NT2/D1 (cell line): ENCODE measurements at places on chromosomes 2 and 18.

GRCh38 chr2:15975261-15975600 lies 34.9 kb downstream of the MYCN start:
- DNase-seq: no peak

DNA sequence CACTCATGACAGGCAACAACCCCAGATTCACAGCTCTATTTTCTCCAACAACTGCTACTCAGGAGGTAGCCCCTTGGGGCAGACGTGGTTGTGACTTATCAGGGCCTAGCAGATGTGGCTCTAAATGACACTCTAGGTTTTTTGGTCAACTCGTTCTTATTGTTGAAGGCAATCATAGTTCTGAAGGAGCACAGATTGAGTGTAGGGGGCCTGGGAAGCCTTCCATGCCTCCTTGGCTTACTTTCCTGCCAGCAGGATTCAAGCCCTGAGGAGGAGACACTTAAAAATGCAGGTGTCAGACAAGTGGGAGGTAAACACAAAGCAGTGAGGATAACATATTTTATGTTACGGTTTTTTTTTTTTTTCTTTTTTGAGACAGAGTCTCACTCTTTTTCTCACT lies 23.5 kb upstream of the SUCLG1 start:
- DNase-seq: no peak

GRCh38 chr2:240463866-240464481 lies 28.5 kb downstream of the GPC1 start:
- DNase-seq: no peak

- no peak for DNase-seq
Observed at GRCh38 chr2:106562268-106563186, 75.4 kb downstream of the CD8B2 start.

GRCh38 chr2:104976603-104977120 lies 61.2 kb upstream of the MRPS9 start:
- no peak for DNase-seq

DNA sequence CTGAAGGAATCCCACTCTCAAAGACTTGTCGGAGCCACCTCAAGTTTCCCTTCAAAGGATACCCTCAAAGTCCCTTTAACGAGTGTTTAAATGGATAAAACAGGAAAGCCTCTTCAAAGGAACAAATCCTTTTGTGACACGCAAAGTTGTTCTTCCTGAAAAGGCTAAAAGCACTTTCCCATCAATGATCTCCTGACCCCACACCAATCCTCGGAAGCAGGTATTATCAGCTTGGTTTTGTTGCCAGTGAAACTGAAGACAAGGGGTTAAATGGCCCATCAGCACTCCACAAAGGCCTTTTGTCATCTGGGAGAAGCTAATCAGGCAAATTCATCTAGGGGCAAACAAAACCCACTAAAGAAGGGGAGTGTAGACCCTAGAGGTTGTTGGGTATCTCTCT lies 418.0 kb upstream of the ID2 start:
- peak; percentile 80 for DNase-seq

GRCh38 chr2:98379311-98380202 lies 33.3 kb downstream of the CNGA3 start:
- DNase-seq: no peak

DNA sequence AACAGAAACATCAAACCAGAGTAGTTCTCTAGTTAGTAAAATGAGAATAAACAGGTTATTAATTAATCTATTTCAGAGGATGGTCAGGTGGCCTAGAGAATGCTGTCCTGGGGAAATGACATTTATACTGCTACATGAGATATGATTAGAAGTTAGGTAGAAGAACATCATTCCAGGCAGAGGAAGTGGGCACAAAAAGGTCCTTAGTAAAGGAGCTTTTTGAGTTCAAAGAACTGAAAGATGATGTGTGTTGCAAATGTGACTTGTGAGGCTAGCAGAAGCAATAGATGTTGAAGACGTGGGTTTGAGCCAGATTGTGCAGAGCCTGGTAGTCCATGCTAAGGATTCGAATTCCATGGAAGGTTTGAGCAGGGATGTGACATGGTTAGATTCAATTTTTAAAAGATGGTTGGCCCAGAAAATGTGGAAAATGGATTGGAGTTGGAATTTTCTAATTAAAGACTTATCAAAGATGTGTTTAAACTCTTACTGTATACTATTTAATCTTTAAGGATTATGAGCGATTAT lies 34.2 kb downstream of the RAB10 start:
- no peak for DNase-seq

GRCh38 chr2:215138479-215138878 lies at the start of gene ABCA12:
Gene ABCA12 (minus strand): TSS chr2:215138626. CDS start chr2:215138208, 418 bp downstream.
- DNase-seq: no peak

GRCh38 chr2:207805566-207806226 lies 36.0 kb upstream of the FZD5 start:
- no peak for DNase-seq

DNA sequence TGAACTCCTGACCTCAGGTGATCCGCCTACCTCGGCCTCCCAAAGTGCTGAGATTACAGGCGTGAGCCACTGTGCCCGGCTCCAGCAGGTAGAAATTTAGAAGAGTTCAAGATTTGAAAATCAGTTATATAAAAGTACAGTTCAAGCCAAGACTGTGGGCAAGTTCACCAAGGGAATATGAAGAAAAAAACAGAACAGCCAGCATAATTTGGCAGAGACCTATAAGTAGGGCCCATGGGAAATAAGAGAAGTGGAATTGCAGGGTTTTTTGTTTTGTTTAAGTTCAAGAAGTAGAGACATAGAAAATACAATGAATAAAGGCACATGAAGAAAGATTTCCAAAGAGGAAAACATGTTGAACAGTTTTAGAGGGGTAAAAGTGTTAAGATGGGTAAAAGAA lies 57.9 kb downstream of the BAZ2B start:
- no peak for DNase-seq

DNA sequence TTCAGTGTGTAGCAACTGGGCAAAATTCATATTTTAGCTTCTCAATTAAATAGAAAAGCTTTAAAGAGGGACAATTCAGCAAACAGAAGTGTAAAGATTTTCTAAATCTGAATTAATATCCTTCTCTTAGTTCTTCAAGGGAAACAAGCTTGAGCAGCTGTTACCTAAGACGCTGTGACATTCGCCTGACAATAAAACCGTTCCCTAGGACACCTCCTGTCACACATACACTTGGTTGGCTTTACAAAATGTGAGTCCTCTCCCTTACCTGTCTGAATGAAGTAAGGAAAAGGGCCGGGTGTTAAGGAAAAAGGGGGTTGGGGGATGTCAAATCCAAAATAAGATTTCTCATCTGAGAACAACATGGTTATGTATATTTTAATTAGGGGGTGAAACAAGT lies 2.1 kb downstream of the SERTAD2 start:
- no peak for DNase-seq

DNA sequence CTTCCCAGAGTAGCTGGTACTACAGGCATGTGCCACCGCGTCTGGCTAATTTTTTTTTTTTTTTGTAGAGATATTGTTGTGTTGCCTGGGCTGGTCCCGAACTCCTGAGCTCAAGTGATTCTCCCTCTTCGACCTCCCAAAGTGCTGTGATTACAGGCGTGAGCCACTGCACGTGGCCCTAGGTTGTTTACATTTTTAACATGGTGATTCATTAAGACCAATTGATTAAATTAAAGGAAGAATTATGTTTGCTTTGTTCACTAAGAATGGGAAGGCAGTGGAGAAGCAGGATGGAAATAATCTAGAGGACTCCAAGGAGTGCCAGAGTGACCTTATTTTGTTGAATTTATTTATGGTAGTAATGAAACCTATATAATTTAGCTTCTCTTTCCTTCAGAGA lies 7.5 kb downstream of the LCLAT1 start:
- no peak for DNase-seq

DNA sequence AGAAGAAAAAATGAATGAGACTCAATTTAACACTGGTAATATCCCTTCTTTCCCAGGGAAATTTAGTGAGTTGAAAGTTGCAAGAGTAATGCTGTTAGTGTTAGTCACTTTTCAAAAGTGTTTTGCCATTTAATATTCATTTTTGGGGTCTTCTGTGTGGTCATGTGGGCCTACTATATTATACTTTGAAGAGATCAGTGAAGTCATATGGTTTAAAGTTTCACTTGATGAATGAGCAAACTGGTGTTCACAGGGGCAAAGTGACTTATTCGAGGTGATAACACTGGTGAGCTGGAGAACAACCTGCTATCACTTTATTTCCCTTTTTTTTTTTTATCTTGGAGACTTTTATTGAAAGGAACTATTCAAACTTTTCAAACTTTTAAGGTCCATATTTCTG lies 196.0 kb downstream of the PLCL1 start:
- no peak for DNase-seq

DNA sequence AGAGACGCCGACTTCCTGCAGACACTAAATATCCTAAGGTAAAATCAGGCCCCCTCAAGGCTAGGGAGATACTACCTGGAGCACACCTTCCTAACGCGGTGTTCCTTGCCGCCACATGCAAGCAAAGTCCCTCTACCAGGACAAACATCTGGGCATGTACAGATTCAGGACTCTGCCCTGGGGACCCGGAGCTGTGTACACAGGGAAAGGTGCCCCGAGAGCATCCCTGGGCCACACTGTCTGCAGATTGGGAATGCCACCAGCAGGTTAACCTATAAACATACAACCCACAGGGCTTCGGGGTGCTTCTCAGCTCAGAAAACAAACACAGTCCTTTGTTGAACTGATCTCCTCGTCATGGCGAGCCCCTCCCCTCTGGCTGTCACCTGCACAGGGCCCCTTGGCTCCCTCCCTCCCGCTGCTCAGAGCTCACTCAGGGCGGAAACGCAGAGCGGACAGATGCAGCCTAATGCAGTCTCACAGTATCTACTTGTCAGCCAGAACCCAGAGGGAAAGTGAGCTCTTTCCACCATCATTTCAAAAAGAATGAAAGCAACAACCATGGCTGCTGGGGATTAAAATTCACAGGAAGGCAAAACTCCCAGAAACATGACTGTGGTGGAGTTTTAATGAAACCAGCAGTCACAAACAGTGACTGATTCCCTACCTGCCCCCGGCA lies 218.8 kb downstream of the HDAC4 start:
- DNase-seq: no peak

DNA sequence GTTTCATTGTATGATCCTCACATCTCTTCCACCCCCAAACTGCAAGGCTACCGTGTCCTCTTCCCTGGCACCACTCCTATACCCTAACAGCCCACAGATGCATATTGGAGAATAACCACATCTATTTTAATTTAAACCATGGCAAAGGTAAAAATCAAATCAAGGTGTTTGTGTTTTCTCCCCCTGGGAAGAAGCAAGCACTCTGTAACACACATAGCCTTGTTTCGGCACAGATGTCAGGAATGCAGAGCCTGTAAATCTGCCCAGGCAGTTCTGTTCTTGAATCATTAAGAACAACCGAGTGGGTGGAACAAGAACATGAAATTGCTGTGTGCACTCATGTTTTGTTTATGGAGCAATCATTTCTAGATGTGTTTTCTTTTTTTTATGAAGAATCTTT lies 6.8 kb upstream of the COX7A2L start:
- no peak for DNase-seq

- DNase-seq: no peak
Observed at GRCh38 chr2:105510761-105511528, 112.1 kb upstream of the FHL2 start.

GRCh38 chr2:15776629-15776919 lies 163.8 kb upstream of the MYCN start:
- no peak for DNase-seq

GRCh38 chr2:34162231-34162630 lies 563.1 kb upstream of the FAM98A start:
- DNase-seq: no peak

DNA sequence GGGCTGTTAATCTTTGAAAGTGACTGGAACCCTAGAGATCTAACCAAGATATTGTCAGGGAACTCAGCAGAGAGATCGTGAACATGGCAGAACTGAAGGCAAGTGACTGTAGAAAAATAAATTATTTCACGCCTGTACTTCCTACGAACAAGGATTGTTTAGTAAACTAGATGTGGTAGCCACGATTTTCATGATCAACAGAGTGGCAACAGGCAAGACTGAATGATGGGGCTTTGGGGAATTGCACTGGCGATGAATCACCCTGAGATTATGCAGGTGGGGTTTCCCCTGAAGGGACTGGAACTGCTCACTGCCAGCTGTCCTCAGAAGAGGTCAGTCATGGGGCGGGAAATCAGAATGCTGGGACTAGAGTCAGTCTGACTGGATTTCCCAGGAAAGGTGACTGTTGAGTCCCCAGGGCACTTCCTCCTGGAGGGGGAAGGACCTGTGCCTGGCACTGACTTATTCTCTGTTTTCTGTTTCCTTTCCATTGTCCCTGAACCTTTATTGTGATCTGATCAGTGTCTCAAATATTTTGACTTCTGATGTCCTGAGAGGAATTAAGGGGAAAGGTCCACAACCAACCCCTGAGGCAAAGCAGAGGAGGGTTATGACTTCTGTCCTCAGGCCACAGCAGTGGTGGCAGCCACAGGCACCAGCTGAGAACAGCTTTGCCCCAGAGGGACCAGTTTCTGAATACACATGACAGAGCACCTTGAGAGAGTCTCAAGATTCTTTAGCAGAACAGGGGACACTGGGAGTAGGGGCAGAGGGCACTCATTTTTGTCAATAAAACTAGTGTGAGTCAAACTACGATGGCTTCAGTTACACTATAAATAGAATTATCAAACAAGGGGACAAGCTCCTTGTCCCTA lies 70.0 kb downstream of the NAB1 start:
- DNase-seq: peak; percentile 15

DNA sequence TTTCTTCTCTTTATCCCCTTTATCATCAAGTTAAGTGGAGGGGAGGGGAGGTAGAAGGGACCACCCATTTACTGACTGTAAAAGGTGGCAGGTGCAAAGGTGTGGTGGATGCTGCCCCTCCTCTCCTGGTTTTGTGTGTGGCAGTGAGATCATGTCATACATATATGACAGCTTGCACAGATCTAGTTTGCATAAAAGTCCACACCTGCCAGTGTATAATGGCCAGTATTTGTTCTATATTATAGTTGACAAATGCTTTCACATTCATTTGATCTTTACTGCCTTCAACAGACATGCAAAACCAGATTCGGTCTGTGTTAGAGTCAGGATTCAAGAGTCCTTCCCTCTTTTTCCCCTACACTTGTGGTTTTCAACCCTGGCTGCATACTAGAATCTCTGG lies 55.1 kb downstream of the TGFA start:
- DNase-seq: no peak

- no peak for DNase-seq
Observed at GRCh38 chr18:63130176-63130575, 189.4 kb downstream of the BCL2 start.

DNA sequence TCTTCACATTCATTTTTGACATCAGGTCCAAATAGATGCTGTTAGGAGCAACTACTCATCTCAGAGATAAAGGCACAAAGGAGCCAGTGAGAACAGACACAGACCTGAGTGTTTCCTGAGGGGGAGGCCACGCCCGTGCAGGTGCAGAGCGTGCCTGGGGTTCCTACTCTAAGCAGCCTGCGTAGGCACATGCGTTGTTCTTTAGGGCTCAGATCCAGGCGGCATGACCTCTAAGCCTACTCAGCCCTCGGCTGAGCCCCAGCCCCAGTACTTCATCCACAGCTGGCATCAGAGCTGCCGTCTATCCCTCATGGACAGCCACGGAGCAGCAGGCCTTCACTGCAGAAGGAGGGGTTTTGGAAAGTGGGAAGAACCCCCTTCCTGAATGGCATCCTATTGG lies 54.9 kb upstream of the PXDN start:
- DNase-seq: no peak

DNA sequence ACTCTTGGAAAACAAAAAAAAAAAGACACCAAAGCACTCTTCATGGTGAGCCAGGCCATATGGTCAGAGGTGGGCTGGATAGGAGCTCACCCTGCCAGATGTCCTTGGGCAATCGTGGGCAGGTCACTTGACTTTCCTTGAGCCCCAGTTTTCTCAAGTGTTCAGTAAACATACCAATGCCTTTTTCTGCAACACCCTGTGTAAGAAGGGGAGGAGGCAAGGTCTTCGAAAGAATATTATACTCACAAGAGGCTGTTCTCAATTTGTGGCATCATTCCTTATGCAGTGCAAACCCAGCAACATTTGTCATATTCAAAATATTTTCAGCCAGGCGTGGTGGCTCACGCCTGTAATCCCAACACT lies 22.9 kb upstream of the TMEM87B start:
- DNase-seq: no peak
